ENCODE measurements at places on chromosomes 4 and X. TPM values are rescaled to one million over a fixed set of nuclear protein-coding genes. Genes with fewer than 3 reads are reported as not detected.

The RAB9B gene
- 0.16 TPM for polyA plus RNA-seq

The IL1RAPL1 gene
- polyA plus RNA-seq: not detected

The ERAS gene
- polyA plus RNA-seq: not detected

The KLHL4 gene
- polyA plus RNA-seq: not detected

The TLR10 gene
- 45.9 TPM for polyA plus RNA-seq

The ATP7A gene
- 5.1 TPM for polyA plus RNA-seq

The NPY1R gene
- not detected for polyA plus RNA-seq

The EDA2R gene
- polyA plus RNA-seq: 10.8 TPM

The FNIP2 gene
- polyA plus RNA-seq: 0.04 TPM

The WAS gene
- 21.4 TPM for polyA plus RNA-seq

The PPA2 gene
- polyA plus RNA-seq: 303 TPM

The ADAD1 gene
- polyA plus RNA-seq: not detected

The F11 gene
- polyA plus RNA-seq: not detected

The SYNPO2 gene
- polyA plus RNA-seq: 0.17 TPM

The ZNF141 gene
- polyA plus RNA-seq: 7.5 TPM

The NEUROG2 gene
- 0.66 TPM for polyA plus RNA-seq

The COL25A1 gene
- polyA plus RNA-seq: not detected

The MYOZ2 gene
- polyA plus RNA-seq: not detected

The CXCL1 gene
- polyA plus RNA-seq: not detected

The VCX2 gene
- not detected for polyA plus RNA-seq

The FAM114A1 gene
- 3.1 TPM for polyA plus RNA-seq

The NMU gene
- polyA plus RNA-seq: 0.33 TPM

The EOLA1 gene
- 26.7 TPM for polyA plus RNA-seq

The NXF2 gene
- not detected for polyA plus RNA-seq

The GK2 gene
- not detected for polyA plus RNA-seq

The CHRDL1 gene
- 0.05 TPM for polyA plus RNA-seq

The CDX4 gene
- not detected for polyA plus RNA-seq

The TMEM35A gene
- polyA plus RNA-seq: not detected

The PITX2 gene
- polyA plus RNA-seq: not detected

The MID1 gene
- polyA plus RNA-seq: 0.17 TPM

The PDE5A gene
- polyA plus RNA-seq: 2.0 TPM

Measured in GM12878 (cell line).